NCI-H1930 (cell line): ENCODE measurements at places on chromosomes 1 and 21.

DNA sequence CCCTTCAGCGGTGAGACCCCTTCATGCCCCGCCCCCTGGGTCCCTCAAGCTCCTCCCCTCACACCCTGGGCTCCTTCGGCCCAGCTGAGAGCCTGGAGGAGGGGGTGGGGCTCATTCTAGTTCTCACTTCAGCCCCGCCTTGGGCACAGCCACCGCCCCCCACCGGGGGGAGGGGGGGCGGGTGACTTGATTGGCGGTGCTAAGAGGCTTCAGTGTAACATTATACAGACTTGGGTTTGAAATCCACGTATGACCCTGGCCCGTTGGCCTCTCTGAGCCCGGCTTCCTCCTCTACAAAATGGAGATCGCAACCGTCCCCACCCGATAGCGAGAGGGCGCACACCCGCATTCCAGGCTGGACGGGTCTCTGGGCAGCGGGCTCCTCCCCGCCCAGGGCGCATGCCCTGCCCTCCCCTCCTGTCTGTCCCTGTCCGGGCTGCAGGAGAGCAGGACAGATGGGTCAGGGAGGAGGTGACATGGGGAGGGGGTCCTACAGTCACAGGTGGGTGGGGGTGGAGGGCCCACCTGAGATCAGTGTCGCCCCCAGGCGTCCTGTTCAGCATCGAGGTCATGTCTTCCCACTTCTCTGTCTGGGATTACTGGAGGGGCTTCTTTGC is 5.1 kb downstream of the CLCNKB start:
- peak; percentile 19 for DNase-seq

- no peak for DNase-seq
Observed at GRCh38 chr21:34812504-34813265, 143.9 kb downstream of the CLIC6 start.

- DNase-seq, result no peak
Observed at GRCh38 chr1:182145441-182145840, 83.9 kb upstream of the ZNF648 start.

DNA sequence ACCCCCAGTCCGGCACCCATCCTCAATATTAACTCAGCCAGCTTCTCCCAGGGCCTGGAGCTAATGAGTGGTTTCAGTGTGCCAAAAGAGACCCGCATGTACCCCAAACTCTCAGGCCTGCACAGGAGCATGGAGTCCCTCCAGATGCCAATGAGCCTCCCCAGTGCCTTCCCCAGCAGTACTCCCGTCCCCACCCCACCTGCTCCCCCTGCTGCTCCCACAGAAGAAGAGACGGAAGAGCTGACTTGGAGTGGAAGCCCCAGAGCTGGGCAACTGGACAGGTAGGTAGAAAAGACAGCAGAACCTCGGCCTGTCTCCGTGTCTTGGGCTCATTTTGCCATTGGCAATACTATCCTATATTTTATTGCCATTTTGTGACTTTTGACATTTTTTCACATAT is 45.4 kb upstream of the IPO9 start:
- DNase-seq, result no peak

GRCh38 chr1:93905051-93905450 is 4.2 kb downstream of the GCLM start:
- DNase-seq, result no peak

- peak; percentile 37 for DNase-seq
Observed at GRCh38 chr1:179369751-179370341, 4.1 kb downstream of the AXDND1 start.

- no peak for DNase-seq
Observed at GRCh38 chr1:63914706-63915105, 140.9 kb downstream of the ROR1 start.

- DNase-seq, result no peak
Observed at GRCh38 chr1:226957714-226958113, 17.6 kb downstream of the COQ8A start.

- no peak for DNase-seq
Observed at GRCh38 chr1:108041360-108042142, 76.6 kb upstream of the VAV3 start.

DNA sequence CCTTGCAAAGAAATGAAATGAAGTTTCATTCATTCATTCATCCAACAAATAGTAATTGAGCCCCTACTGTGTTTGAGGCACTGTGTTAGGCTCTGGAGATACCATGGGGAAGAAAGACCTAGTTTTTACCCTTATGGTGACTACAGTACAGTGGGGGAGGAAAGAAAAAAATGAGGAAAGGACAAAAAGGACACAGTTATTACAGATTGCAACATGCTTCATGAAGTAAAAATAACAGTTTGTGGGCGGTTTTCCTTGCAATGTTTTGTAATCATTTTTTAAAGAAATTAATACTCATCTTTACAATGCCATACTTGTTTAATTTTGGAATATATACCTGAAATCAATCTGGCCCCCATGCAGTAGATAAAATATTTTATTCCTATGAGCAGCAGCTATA is 120.3 kb downstream of the TM2D1 start:
- DNase-seq, result no peak

GRCh38 chr1:193102662-193103061 is 2.6 kb downstream of the GLRX2 start:
- DNase-seq, result no peak

DNA sequence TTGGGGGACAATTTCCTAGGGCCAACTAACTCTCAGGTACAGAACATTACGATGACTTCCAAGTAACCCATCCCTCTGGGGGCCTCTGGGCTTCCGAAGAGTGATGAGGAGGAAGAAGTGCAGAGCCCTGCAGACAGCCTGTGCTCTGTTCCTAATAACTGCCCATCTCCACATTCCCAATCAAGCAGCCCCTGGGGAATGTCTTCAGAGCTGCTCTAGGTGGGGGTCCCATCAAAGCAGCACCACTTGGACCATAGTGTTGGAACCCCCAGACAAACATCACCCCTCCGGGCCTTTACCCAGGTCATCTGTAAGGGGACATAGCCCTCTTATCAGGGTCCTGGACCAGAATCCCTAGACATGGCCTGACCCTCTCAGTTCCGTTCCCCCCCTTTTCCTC is 357.3 kb downstream of the NPHP4 start:
- DNase-seq, result no peak

DNA sequence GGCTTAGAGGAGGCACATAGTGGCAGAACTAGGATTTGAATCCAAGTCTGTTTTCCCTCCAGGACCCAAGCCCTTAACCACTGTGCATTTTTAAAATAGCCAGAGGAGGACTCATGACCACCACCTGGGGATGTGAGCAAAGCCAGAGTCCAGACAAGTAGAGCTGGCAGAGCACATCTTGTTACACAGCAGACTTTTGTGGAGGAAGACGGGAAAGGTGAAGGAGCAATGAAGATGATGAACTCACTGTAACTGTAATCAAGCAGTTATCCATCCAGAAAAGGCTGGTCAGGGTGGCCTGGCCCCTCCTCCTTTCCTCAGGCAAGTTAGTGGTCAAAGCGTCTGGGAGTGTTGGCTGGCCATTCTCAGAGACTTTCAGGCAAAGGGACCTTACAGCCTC is 50.9 kb downstream of the SLC44A3 start:
- DNase-seq, result no peak

GRCh38 chr1:212118872-212119260 is 83.3 kb downstream of the DTL start:
- DNase-seq, result no peak

DNA sequence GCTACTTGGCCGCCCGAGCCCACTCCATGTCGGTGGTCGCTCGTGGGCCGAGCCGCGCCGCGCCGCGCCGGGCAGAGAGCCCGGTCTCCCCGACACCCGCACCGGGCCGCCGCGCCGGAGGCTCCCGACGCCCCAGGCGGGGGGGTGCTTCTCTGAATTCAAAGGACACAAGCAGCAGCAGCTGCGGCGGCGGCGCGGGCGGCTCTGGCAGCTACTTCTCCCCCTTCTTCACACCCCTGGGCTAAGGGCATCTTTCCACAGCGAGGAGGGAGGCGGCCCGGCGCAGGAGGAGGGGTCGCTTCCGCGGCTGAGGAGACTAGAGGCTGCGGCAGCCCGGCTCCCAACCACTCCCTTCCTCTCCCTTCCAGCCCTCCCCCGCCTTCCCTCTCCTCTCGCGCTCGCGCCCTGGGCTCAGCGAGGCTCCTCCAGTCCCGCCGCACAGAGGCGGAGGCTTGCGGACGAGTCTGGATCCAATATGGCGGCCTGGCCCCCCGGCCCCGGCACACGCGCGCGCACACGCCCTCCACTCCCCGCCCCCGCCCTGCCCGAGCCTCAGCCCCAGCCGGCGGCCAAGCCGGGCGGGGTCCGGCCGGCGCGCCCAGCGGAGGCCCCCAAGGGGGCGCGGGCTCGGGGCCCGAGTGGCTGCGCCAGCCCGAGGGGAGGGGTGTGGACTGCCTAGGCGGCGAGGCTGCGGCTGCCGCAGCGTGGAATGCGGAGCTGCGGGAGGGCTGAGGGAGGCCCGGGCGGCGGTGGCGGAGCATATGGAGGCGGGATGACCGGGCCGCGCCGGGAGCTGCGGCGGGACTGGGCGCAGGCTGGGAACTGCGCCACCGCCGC is at the start of gene CDC42BPA:
Gene CDC42BPA (minus strand): TSS at position 477 of the 837 bp plus-strand sequence. CDS start 1,310 bp downstream, outside the sequence.
- DNase-seq, result peak; percentile 71

- DNase-seq, result no peak
Observed at GRCh38 chr21:37532868-37533780, 166.6 kb downstream of the DYRK1A start.
